Kidney epithelial cell (primary cell): ENCODE measurements at places on chromosomes 6 and 20.

DNA sequence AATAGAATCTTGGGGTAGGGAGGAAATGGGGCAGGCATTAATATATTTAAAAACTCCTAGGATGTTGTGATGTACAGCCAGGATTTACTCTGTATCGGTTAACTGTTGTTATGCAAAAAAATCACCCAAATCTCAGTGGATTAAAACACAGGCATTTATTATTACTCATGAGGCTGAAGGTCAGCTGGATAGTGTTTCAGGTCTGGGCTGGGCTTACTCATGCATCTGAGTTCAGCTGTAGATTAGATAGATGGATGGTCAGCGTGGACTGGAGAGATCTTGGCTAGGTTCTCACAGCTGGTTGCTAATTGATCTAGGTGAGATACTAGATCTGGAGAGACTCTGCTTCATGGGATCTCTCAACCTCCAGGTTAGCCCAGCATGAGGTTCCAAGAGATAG is 131.4 kb downstream of the BTBD3 start:
- DNase-seq, result no peak

GRCh38 chr6:155955038-155955437 is 499.4 kb upstream of the NOX3 start:
- DNase-seq, result no peak

DNA sequence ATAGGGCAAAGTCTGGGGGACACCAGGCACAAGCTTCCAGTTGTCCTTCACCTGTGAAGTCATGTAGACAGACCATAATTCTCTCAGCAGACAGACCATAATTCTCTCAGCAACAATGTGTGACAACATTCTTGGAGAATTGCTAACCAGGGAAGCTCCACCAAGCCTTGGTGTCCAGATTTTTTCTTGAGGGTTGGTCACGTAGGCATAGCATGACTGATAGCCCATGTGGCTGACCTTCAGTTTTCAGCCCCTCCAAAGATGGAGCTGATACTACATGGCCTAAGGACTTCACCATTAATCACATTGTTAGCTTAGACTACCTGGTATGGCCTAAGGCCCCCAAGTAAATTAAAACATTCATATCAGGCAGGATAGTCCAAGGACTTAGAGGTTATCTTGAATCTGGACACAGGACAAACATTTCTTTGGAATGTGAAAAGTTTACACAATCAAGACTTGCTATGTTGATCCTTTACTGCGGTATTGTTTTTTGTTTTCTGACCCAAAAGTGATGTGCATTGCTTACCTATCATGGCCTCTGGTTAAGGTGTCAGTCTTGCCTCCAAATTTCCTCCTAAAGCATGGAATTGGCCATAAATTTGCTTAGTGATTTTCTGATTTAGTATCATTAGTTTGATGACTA is 76.9 kb downstream of the CEP57L1 start:
- no peak for DNase-seq

DNA sequence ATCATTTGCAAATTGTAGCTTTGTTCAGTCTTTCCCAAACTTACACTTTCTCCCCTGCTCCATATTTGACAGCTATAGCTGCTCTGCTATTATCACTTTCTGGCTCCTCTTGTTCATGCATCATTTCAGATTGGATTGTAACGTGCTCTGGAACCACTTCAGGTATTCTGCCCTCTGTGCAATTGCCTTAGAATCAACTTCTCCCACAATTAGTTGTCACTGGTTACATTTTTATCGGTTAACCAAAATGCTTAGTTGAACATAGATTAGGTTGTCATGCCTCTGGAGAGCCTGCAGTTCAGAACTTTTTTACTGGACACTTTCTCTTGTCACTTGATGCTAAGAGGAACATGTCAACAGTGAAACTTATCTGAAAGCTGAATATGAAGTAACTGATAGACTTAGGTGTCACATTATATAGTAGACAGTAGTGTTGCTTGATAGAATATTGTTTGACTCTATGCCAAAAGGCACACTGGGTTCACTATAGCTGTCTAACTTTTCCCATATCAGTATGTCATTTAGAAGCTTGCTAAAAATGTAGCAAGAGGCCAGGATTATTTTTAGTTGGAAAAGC is 127.7 kb upstream of the PTPRK start:
- DNase-seq, result no peak
